ENCODE measurements at places on chromosomes 6 and 20. TPM values are rescaled to one million over a fixed set of nuclear protein-coding genes. Genes with fewer than 3 reads are reported as not detected.
A peak's percentile ranks its signal among the peaks of the same experiment; 100 is the strongest.

The BRD2 gene
- 157 TPM for total RNA-seq

GRCh38 chr6:8277769-8278168, 157.6 kb downstream of the SLC35B3 start:
- DNase-seq, result no peak

- DNase-seq, result no peak
These were observed 203.8 kb upstream of the LRFN2 start for GRCh38 chr6:40791004-40791403.

The LRRC73 gene
- total RNA-seq, result 0.63 TPM

DNA sequence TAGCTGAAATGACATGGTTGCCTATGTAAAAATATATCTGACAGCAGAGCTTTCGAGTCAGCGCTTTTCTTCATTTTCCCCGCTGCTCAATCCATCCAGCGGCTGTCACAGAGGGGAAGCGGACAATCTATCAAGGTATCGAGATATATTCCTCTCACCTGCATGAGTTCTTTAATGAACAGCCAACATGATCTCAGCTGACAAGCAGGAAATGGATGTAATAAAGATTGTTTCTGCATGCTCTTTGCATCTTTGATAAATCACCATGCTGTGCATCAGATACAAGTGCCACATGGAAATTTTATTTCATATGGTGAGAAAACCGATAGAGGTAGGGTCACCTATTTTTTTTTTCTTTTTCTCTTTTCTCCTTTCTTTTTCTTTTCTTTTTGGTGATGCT, 602.3 kb upstream of the MMS22L start:
- no peak for DNase-seq

DNA sequence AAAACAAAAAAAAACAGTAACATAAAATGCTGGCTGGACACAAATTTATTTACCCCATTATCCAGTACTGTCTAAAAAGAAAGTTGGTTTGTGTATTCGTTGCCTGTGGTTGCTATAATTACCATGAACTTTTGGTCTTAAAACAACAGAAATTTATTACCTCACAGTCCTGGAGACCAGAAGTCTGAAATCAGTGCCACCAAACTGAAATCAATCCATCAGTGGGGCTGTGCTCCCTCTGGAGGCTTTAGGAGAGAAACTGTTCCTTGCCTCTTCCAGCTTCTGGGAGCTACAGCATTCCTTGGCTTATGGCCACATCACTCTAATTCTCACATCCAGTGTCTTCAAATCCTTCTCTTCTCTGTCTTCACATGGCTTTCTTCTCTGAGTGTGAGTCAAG, 79.4 kb downstream of the SNX5 start:
- DNase-seq, result peak; percentile 65

- no peak for DNase-seq
These were observed 60.4 kb downstream of the SCAND1 start for GRCh38 chr20:35893942-35894341.

The PRICKLE4 gene
- 0.45 TPM for total RNA-seq

DNA sequence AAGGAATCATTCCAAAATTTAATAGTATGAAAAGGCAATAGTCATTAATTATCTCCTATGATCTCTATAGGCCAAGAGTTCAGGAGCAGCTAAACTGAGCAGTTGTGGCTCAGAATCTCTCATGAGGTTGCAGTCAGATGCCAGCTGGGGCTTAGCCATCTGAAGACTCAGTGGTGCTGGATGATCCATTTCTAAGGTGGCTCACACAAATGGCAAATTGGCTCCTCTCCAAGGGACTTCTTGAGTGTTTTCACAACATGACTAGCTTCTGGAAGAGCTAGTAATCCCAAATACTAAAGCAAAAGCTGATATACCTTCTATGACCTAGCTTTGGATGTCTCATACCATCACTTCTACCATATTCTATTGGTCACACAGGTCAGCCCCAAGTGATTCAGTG, 104.2 kb downstream of the HAO1 start:
- peak; percentile 62 for DNase-seq

GRCh38 chr6:135250234-135250633, 69.1 kb downstream of the MYB start:
- no peak for DNase-seq

The GSTA2 gene
- total RNA-seq, result not detected

The SLPI gene
- total RNA-seq, result 0.63 TPM

DNA sequence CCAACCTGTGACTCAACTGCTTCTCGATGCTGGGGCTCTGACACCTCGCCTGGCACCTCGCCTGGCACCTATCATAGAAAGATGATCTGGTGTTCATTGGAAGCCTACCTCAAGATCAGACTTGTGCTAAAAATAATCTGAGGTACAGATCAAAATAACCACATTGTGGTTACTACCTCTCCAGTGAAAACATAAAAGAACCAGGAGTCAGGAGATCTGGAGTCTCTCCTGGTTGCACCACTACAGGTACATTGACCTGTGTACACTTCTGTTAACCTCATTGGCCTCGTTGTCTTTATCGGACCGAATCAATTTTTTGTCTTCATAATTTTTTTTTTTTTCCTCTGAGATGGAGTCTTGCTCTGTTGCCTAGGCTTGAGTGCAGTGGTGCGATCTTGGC, 695.9 kb downstream of the HDGFL1 start:
- DNase-seq, result no peak

DNA sequence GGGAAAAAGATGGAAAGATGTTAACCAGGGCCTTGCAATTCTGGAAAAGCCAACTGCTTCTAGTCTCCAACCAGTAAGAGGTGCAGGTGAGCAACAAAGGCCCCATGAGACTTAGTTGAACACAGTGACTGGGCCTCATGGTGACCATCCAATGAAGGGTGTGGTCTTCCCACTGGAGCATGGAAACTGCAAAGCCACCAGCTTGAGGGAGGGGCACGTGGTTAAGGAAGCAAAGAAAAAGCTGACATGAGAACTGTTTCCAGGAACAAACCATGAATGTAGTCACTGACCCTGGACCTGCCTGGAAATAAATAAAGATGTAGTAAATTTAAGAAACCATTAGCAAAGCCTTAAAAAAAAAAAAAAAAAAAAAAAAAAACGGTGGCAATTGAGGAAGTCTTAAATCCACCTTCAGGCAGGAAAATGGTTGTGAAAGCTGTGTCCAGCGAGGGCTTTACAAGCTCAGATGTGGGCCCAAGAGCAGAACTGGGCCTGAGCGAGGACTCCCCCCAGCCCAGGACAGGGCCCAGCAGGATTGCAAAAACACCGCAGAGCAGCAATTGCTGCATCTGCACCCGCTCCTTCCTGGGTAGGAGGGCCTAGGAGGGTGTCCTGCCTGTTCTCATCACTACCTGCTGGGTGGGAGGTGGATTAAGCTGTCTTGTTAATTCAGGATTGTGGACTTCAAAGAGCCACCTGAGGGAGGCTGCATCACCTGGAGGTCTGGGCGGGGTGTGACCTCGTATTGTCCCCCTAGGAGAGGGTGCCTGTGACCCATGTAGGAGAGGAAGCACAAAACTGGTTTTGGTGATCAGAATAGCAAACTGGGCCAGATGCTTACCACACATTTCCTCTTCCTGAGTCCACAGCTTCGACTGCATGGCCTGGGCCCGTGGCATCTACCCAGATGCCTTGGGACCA, 10.3 kb downstream of the GFRA4 start:
- DNase-seq, result no peak

GRCh38 chr6:149132336-149132735, 185.2 kb upstream of the TAB2 start:
- DNase-seq, result no peak

DNA sequence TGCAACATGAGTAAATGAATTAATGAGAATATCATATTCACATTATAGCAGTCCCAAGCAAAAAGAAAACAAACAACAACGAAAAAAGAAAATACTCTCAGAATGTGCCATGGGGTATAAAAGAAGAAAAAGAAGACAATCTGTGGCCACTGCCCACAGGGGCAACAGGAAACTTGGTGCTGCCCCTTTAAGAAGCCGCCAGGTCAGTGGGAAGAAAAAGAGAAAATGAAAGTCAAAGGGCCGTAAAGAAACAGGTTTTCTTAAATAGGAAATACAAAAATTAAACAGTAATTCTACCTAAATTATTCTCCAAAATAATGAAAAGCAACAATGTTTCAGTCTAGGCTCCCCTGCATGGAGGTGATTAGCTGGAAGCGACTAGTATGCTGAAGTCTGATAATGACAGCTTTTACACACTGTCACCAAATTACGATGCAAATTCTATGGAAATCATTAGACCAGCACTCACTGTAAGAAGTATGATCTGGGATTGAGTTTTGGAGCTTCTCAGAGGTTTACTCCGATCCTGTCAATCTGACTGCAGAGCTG, 23.6 kb downstream of the GMDS start:
- no peak for DNase-seq

GRCh38 chr6:71419217-71420094, 130.8 kb downstream of the OGFRL1 start:
- DNase-seq, result peak; percentile 52

The SAPCD1 gene
- 0.90 TPM for total RNA-seq

GRCh38 chr6:27295301-27296079, 16.6 kb downstream of the POM121L2 start:
- DNase-seq, result peak; percentile 73

GRCh38 chr6:4653141-4653540, 123.1 kb upstream of the CDYL start:
- no peak for DNase-seq

DNA sequence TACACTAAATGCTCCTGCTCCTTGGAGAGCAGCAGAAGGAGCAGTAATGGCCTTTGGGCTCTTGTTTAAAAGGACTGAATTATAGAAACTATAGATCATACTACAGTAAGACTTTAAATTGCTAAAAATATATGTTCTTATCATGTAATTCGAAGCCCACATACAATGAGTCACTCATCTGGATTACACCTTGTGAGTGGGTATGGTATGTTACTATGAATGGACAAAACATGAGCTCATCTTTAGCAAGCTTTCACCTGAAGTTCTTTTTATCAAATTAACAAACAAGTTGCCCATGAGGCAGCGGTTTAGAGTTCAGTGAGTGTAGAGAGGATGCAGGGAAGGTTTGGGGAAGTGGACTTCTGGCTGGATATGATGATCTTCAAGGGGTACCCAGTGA, 114.4 kb upstream of the CCN2 start:
- DNase-seq, result peak; percentile 18

- no peak for DNase-seq
These were observed 91.4 kb upstream of the AFDN start for GRCh38 chr6:167735084-167735950.

DNA sequence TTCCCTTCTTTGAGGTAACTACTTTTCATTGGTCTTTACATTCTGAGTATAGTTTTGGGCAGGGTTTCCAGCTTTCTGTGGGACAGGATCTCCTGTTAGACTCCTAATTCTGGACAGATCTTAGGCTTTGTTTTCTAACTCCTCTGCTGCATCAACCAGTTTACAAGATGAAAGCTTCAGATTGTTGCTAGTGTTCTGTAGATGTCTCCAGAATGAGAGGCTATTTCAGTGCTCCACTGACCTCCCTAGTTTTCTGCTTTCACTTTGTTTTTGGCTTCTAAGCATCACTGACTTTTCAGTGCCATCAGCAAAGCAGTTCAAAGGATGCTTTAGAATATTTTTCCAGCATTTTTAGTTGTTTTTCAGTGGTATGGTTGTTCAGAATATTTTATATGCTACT, 101.4 kb downstream of the LIN28B start:
- no peak for DNase-seq

DNA sequence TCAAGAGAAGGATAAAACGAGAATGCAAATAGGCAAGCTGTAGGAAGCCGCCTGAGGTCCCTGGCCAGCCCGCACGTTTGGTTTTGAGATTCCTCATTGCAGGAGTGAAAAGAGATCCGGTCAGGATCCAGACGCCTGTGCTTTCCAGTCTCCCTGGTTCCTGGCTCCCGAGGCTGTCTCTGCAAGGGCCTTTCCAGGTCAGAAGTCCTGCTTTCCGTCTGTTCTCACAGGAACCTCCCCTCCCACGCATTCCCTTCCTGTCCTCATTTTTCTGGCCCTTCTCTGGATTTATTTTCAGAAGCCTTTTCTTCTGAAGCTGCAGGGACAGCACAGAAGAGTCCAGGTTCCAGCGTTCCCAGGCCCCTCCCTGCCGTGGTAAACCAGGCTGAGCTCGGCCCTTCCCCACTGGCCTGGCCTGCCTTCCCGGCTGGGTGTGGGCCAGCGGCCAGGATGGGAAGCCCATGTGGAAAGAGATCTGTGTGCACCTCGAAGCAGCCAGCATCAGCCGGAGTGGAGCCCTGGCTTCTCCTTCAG, 54.0 kb downstream of the TMEM242 start:
- DNase-seq, result peak; percentile 78

- DNase-seq, result peak; percentile 20
These were observed 48.2 kb downstream of the CENPW start for GRCh38 chr6:126388104-126388598.

DNA sequence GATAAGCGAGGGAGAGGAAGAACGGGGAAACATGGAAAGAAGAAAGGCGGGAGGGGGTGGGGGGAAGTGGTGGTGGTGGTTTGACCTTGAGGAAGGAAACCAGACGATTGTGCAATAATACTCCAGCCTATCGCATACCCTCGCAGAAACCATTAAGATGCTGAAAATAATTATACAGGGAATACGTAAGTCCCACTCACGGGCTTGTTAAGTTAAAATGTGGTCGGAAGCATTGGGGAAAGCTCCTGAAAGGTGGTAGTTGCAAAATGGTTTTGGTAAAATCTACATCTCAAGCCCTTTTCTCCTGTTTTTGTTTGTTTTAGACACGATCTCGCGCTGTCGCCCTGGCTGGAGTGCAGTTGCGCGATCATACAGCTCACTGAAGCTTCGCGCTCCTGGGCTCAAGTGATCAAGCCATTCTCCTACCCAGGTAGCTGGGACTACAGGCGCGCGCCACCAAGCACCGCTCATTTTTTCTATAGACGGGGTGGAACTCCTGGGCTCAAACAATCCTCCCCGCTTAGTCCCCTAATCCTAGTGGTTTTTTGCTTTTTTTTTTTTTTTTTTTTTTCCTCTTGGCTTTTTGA, 128.9 kb upstream of the ZNF184 start:
- no peak for DNase-seq

The CGA gene
- not detected for total RNA-seq

GRCh38 chr6:160393891-160394653, 45.9 kb downstream of the SLC22A3 start:
- peak; percentile 15 for DNase-seq

The XKR7 gene
- total RNA-seq, result not detected

DNA sequence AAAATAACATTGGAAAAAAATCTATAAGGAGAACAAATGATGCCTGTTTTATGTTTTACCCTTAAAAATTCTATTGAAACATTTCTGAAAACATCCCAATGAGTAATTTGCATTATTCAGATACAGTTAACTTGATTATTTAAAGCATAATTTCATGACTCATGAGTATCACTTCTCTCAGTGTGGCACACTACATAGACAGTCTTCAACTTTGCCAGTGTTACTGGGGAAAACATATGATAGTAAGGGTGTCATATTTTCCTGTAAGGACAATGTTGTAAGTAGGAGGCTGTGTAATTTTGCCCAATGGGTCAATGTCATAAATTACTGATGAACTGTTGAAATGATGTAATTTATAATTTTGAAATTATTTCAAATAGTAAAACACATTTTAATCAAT, 125.5 kb downstream of the PHACTR1 start:
- no peak for DNase-seq

GRCh38 chr6:37020381-37020780, 14.9 kb downstream of the FGD2 start:
- DNase-seq, result no peak
